Sigmoid colon (tissue), 7 donors: ENCODE measurements at places on chromosomes 4 and X. TPM values are rescaled to one million over a fixed set of nuclear protein-coding genes. Genes with fewer than 3 reads are reported as not detected.

Gene IL3RA
- total RNA-seq, result 2.8 TPM

Gene INTU
- total RNA-seq, result 9.4 TPM

Gene POLN
- 2.2 TPM for total RNA-seq

Gene TEX13A
- not detected for total RNA-seq

Gene DCAF12L2
- 1.4 TPM for total RNA-seq

Gene ETDA
- not detected for total RNA-seq

Gene HPGD
- 163 TPM for total RNA-seq

Gene EDNRA
- 10.5 TPM for total RNA-seq

Gene CCDC149
- total RNA-seq, result 16.1 TPM

Gene TCEAL9
- total RNA-seq, result 81.1 TPM

Gene RBMXL3
- not detected for total RNA-seq

DNA sequence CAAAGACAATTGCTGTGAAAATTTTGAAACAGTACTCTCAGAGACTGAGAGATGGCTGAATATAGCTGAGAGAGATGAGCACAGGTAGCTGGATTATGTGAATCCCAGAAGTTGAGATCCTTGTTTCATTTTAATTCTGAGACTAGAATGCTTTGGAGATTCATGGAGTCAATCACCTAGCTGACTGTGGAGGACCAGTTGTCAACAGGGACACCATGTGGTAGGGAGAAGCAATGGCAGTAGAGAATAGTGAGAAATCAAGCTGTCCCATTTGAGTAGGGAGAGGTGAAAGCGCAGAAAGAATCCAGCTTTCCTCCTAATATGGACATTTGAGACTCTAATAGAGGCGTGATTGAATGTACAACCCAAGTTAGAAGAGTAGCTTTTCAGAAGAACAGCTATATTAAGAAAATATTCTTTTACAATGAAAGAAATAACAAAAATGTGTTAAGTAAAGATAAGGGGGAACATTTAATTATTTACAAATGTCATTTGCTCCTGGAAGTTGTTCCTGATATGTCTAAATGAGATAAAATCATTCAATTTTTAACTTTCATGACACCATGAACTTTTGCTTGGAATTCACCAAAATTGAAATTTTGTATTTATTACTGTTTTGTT, 30.3 kb upstream of the GLRB start:
- DNase-seq, result peak; percentile 66

GRCh38 chr4:40325406-40326019, 9.6 kb upstream of the CHRNA9 start:
- DNase-seq, result no peak

- no peak for DNase-seq
These were observed 72.9 kb upstream of the PRDM5 start for GRCh38 chr4:120995266-120996010.

DNA sequence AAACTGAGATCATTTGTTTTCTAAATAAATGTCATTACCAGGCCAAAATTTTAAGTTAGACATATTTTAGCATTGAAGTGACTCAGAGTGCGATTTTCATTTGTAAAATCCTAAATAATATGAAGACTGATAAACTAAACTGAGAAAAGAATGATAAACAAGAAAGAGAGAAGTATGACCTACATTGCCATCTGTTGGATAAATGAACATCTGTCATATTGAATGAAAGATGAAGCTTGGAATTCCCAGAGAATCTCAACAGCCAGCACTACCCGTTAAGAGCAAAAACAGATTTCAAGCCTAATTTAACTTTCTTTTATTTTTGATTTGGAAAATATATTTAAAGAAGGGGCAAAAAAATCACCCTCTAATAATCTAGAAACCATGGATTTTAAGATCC, 591.0 kb upstream of the ATOH1 start:
- DNase-seq, result no peak

DNA sequence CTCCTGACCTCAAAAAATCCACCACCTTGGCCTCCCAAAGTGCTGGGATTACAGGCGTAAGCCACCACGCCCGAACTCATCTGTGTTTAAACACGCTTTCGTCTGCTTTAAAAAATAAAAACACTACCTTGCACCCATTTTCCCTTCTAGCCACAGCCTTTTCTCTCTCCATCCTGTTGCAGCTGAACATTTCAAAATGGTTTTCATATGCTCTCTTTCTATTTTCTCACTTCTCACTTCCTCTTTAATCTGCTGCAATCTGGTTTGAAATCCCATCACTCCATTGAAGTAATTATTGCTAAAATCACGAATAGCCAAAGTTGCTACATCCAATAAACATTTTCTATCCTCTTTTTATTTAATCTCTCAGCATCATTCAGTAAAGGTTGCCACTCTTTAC, 70.0 kb downstream of the DCHS2 start:
- no peak for DNase-seq

- no peak for DNase-seq
These were observed 321.2 kb downstream of the PCDH7 start for GRCh38 chr4:31041385-31041784.

DNA sequence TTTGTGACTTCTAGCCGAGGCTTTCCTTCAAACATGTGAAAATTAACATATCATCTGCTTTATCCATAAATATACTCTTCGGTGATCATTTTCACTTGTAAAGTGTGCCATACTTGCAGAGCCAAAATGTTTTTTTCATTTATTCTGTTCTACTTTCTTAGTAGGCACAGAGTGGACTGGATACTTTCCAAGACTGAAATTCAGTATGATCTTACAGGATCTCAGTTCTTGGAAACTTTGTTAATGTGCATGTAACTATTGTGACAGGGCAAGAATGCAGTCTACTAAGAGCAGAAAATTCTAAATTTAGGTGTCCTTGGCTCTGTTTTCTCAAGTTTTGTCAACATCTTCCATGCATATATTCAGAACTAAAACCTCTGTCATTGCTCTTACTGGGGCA, 284.9 kb downstream of the TEX13A start:
- no peak for DNase-seq

DNA sequence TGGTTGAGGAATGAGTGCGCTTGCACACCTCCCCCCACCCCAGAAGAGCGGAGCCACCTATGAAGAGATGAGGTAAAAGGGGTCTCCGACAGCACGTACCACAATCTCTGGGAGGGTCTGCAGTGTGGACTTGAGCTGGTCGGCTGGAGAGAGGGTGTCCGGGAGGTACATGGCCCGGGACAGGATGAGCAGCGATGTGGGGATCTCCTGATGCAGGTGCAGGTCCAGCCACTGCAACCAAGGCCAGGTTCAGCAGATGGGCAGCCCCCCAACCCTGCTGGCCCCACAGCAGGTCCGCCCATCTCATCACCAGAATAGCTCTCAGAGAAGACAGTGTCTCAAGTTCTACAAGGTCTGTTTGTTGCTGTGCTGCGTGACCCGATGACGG, 30.4 kb downstream of the FGFR3 start:
- DNase-seq, result no peak

- no peak for DNase-seq
These were observed 229.1 kb downstream of the PALLD start for GRCh38 chr4:168725930-168726329.

DNA sequence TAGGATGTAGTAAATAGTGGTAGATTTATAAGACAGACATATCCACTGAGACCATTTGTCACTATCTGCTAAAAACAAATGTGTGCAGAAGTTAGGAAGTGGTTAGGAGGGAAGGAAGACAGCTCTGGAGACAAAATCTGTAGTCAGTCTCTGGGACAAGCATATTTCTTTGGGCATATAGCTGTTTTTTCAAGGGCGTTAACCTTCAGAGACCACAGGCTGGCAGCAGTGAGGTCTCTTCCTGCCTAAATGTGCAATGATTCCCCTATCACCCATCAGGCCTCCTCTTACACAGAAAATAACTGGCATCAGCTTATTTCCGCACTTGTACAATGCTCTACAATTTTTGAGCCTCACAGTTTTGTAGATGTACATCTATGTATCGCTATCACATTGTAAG, 6.5 kb downstream of the TMEM150C start:
- DNase-seq, result no peak

DNA sequence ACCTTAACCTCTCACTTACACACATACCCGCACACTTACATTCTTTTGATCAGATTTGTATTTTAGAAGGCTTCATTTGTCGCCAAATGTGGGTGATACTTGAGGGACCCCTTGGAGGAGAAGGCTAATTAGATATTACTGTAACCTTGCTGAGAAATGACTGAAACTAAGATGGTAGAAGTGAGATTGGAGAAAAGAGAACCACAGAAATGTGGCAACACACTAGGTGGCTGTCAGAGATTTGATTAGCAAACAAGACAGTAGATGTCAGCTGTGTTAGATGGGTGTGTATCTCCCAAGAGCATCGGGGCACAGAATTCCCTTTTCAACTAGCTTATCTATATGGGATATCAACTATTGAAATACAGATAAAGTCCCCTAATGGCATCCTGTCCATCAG, 149.3 kb upstream of the FABP2 start:
- DNase-seq, result no peak

DNA sequence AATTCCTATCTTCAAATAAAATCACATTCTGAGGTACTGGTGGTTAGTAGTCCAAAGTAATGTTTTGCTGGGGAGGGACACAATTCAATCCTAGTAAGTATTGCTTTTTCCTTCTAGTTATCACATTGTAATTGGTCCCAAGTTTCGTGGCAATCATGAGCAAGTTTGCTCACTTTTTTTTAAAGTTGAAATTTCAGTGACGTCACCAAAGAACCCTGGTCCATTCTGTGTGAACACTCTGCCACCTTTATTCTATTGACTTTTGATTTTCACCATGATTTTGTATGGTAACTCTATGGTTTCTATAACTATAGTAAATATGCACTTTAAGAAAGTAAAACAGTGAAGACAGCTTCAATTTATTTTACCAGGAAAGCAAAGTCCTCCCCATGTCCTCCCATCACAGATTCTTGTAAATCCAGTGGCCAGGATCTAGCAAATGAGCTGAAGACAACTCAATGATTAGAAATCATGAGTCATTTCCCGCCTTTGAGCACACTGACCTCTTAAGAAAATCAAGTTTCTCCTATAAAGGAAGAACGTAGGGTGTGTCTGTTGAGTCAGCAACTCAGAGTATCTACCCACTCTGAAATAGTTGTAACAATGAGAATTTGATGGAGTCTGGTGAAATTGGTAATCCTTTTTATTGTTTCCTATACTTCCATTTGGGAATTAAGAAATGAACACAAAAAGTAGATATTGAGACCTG, 1306.6 kb upstream of the PABPC4L start:
- no peak for DNase-seq

- no peak for DNase-seq
These were observed 59.4 kb upstream of the SORCS2 start for GRCh38 chr4:7132730-7133582.

DNA sequence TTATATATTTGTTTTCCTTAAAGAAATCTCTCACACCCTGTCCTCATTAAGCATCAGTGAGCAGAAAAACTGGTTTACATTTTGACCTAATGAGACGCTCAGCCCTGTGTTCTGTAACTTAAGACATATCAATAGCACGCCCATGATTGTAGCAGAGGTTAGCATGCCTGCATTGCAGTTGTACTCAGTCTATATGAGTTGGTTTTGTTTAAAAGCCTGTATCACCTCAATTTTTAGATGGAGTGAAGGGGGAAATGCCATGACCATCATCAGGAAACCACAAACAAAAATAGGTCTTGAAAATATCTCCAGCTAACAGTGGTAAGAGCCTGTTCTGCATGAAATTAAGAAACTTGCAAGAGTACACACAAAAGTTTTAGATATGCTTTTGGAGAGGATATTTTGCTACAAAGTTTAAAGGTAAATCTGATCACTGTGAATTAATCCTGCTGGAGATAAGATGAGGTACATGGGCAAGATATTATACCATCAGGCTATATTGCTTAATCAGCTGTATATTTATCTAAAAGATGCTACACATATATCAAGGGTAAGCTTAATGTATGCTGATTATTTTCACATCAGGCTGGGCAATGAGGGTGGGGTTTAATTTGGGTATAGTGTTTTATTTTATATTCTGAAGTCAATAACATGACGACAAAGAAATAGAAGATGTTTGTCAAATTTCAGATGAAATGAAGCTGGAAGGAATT, 13.1 kb upstream of the COQ2 start:
- no peak for DNase-seq

GRCh38 chr4:128338634-128339355, 51.2 kb upstream of the PGRMC2 start:
- no peak for DNase-seq

- no peak for DNase-seq
These were observed 12.2 kb upstream of the CAMK2D start for GRCh38 chr4:113773756-113774155.

DNA sequence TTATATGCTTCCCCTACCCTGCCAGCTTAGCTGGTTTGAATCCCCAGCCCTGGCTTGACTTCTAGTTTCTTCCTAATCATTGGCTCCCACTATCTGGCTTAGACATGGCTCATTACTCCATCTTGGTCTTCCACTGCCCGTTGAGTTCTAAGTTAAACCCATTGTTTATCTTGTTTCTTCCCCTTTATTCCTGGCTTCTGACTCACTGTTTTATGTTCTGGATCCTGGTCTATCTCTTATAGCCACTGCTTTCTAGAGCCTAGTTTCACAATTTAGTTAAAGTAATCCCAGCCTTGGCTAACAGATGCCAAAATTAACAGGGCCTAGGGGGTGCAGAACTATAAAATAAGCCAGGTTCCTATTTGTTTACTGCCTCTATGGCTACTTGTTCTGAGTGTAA, 120.9 kb downstream of the ARHGEF9 start:
- no peak for DNase-seq

DNA sequence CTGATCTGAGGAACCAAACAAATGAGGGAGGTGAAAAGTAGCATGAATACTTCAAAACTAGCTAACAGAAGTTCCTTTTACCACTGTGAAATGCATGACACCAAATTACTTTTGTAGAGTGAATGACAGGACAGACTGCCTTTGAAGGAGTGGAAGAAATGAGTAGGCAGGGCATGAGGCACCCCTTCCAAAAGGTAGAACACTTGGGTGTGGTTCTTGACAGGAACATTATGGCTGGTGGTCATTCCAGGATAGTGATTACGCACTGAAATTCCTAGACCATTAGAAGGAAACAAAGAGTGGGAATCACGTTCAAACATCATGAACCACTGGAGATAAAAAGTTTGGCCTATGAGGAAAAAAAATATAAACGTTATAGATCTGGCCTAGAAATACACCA, 4.9 kb downstream of the HUWE1 start:
- no peak for DNase-seq

DNA sequence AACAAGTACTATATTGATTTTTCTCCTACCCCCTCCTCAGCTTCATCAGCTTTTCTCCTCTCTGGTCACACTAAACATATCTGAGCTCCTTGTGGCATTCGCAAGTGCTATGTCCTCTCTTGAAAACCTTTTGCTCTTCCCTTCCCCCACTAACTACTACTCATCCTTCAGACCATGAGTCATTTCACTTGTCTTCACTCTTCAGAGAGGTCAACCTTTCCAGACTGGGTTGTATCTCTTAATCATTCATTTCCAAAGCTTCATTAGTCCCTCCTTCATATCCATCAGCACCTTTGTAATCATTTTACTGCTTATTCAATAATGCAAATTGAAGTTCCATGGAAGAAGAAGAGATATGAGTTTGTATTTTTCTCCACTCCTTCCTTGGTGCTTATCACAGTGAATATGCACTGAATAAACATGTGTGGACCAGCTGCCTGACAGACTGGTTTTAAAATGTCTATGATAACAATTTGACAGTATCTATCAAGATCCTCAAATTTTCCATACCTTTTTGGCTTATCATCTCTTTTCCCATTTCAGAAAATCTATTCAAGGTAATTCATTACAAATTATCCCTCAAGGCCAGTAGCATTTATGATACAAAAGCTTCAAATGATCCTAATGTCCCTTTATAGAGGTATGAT, 28.4 kb downstream of the DDX60L start:
- no peak for DNase-seq

GRCh38 chrX:103741879-103742278, 31.2 kb downstream of the TMEM31 start:
- DNase-seq, result no peak
